ENCODE measurements at places on chromosomes 16 and 17. TPM values are rescaled to one million over a fixed set of nuclear protein-coding genes. Genes with fewer than 3 reads are reported as not detected.

- DNase-seq = peak; percentile 87
These were observed at the start of gene NAGS for GRCh38 chr17:44004077-44004760. Gene NAGS (plus strand): TSS chr17:44004622. CDS start chr17:44004664, 42 bp downstream.

- no peak for DNase-seq
These were observed 319.2 kb downstream of the PHKB start for GRCh38 chr16:47780213-47780875.

- no peak for DNase-seq
These were observed 154.6 kb upstream of the ZNF267 start for GRCh38 chr16:31718998-31719397.

- no peak for DNase-seq
These were observed 646 bp downstream of the CBX2 start for GRCh38 chr17:79778504-79779083.

GRCh38 chr17:39738568-39738901 lies 797 bp downstream of the GRB7 start:
- DNase-seq = no peak

DNA sequence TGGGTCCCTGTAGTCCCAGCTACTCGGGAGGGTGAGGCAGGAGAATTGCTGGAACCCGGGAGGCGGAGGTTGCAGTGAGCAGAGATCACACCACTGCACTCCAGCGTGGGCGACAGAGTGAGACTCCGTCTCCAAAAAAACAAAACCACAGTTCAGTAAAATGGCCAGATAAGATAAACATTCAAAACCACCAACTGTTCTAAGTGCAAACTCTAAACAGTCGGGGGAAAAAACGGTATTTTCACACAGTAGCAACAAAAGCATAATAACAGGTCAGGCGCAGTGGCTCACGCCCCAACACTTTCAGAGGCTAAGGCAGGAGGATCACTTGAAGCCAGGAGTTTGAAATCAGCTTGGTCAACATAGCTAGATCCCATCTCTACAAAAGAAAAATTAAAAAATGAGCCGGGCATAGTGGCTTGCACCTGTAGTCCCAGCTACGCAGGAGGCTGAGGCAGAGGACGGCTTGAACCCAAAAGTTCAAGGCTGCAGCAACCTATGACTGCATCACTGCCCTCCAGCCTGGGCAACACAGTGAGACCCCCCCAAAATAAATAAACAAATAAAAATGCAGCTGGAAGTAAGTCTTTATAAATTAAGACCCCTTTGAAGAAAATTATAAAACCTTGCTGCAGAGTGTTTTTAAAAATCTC lies 10.8 kb upstream of the HASPIN start:
- DNase-seq = no peak

DNA sequence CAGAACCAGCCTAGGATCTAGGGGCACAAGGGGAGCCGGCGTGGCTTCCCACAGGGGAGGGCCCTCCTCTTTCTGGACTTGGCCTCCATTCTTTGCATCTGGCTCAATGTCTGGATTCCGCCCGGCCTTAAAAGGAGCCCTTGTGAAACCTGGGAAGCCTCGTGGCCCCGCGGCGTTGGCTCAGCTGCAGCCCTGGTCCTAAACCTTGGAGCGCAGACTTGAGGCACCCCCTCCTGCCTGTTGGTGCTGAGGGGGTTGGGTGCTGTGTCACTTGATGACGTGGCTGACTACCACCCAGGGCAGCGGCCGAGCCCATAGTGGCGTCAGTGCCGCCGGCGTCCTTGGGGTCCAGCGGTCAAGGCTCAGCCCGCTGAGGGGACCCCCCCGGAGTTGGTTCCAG lies 4.4 kb downstream of the TRAPPC2L start:
- DNase-seq = peak; percentile 72

DNA sequence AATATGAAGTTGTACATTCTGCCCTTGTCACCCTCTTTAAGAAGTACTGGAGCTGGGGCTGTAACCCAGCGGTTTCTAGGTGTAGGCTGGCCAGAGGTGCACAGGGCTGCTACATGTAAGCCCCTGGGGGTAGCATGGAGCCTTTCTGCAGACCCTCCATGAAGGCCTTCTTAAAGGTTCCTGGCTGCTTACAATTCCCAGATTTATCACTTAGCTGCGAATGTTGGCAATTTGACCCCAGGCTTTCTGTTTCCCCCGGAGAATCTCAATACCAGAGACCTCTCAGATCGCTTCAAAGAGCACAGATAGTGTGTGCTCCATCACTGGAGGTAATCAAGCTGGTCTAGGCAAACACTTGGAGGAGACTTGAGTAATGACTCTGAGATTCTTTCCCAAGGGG lies 309.4 kb downstream of the CBLN1 start:
- no peak for DNase-seq

DNA sequence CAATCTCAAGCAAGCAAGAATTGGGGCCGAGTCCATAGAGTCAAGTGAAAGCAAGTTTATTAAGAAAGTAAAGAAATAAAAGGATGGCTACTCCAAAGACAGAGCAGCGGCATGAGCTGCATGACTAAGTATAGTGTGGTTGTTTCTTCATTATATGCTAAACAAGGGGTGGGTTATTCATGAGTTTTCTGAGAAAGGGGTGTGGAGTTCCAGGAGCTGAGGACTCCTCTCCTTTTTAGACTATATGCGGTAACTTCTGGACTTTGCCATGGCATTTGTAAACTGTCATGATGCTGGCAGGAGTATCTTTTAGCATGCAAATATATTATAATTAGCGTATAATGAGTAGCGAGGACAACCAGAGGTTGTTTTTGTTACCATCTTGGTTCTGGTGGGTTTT lies 819.9 kb downstream of the KCNJ2 start:
- no peak for DNase-seq

The EPX gene
- not detected for total RNA-seq

The LDHD gene
- 19.2 TPM for total RNA-seq
